CD4-positive, alpha-beta T cell treated with Interleukin-6 at 100 ng/mL for 8 hours (primary cell): ENCODE measurements at places on chromosomes 11 and 22.

DNA sequence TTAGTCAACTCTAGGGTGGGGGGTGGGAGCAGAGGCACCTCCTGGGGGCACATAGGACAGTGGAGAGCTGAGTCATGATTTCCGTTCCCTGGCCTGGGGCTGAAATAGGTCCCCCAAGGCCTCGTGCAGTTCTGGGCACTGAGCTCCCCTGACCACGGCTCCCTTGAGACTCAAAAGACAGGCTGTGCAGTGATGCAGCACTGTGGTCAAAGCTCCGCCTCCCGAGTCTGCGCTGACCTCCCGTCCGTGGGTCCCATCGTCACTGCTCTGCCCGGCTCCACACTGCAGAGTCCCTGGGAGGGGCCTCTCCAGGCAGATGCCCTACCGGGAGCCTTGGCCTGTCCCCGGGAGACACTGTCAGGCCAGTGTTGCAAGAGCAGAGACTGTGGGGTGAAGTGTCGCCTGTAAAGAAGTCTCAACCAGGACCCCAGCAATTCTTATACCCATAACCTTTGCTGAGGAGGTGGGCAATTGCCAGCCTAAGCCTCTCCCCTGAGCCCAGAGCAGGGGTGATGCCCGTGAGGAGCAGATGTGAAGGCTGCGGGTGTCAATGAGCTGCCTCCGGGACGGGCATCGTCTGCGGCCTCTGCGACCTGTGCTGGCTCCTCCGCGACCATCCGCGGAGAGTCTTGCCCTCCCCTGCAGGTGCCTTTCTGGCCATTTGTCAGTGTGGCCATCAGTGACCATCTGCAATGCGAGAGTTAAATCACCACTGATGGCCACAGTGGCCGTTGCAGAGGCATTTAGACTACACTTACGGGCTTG, 877.3 kb downstream of the BRD1 start:
- no peak for DNase-seq

DNA sequence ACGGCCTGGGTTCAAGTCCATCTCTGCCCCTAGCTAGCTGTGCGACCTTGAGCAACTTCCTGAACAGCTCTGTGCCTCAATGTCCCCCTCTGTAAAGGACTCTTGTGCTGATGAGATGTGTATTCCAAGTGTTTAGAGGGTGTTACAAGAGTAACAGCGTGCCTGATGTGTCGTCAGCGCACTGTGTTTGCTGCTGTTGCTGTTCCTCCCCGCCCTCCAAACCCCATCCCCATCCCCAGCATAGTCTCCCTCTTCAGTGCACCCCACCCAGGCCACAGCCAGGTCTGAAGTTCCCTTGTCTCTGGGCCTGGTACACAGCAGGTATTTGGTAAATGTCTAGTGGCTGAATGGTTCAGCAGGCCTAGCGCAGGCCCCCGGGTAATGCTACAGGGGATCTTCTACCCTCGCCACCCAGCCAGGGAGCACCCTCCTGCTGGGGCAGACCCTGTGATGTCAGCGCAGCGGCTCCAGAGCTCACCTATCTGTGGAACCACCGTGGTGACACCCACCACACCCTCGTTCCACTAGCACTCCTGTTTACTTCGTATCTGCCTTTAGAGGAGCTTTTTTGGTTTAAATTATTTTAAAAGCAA, 10.3 kb downstream of the CBX7 start:
- DNase-seq = no peak

DNA sequence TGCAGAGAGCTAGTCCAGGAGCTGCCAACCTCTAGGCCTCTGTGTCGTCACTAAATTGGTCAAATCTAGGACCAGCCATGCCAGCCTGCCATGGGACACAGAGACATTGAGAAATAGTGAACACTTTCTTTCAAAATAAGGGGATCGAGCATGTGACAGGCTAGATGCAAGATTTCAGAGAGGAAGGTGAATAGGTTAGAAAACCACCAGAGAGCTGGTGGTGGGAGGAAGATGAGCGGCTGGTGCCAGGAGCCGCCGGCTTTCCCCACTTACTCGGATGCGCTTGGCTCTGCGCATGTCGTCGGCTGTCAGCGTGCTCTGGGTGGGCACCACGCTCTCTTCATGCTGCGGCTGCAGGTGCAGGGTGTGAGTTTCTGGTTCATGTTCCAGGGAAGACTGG, 35.4 kb upstream of the NFRKB start:
- no peak for DNase-seq

GRCh38 chr11:87258171-87258833, 220.6 kb downstream of the TMEM135 start:
- DNase-seq = no peak

GRCh38 chr11:3834664-3835461, 5.9 kb downstream of the RHOG start:
- DNase-seq = no peak
